Stimulated activated CD8-positive, alpha-beta memory T cell treated with anti-CD3 and anti-CD28 coated beads, Interleukin-4, amount 100 ng/mL, for 4 hours (primary cell): ENCODE measurements at places on chromosomes 2 and 18.

DNA sequence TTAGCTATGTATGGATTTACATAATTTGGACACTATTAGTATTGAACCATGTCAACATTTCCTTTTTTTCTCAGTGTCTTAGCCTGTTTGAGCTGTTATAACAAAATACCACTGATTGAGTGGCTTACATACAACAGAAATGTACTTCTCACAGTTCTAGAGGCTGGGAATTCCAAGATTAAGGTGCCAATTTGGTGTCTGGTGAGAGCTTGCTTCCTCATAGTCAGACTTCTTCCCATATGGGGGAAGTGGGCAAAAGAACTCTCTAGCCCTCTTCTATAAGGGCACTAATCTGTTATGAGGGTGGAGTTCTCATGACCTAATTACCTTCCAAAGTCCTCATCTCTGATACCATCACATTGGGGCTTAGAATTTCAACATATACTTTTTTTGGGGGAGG lies 12.6 kb downstream of the ZNF804A start:
- no peak for DNase-seq

GRCh38 chr2:164785457-164785856 lies 56.2 kb downstream of the COBLL1 start:
- no peak for DNase-seq

GRCh38 chr2:150182566-150183235 lies 304.8 kb downstream of the RND3 start:
- no peak for DNase-seq

DNA sequence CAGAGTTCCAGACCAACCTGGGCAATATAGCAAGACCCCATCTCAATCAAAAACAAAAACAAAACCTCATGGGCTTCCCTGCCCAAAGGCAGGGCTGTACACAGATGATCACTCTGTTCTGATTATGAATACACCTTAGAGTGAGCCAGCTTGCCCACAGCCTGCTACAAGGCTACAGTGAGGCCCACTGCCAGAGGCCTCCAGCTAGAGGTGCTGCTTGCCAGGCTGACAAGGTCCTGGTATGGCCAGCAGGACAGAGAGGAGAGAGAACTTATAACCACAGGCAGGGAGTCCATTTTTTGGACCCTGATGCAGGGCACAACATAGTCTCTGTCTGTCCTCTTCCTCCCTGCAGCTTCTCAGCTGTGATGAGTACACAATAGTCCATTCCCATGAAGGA lies 41.5 kb downstream of the KANSL3 start:
- no peak for DNase-seq

DNA sequence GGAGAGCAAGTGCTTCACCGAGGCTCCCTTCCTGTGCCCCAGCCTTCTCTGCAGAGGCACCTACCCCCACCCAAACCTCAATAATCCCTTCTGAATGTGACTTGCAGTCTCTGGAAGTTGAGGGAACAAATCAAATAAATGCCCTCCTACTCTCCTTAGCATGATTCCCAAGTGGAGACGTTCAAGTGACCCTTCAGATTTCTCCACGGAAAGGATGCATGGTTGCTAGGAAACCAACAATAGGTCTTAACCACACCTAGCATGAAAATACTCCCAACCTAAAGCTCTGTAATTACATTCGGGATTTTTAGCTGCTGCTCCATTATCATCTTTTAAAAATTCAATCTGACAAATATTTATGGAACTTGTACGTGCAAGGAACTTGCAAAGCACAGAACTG lies 50.2 kb upstream of the CABLES1 start:
- DNase-seq: no peak

DNA sequence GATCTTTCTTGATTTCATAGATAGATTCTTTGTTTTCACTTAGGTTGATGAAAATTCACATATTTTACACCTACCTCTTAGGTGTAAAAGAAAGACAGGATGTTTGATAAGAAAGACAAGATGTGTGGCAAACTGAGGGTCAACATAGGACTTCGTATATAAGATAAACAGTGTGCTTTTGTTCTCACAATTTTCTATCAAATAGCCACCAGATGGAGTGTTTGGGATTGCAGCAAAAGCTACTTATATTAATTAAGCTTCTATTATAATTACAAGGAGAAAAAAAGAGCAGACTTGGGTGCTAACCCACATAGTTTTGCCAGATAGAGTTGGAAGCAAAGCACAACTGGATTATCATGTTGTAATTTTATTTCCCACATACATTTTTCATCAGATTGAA lies 232.9 kb downstream of the CDH7 start:
- DNase-seq: no peak

DNA sequence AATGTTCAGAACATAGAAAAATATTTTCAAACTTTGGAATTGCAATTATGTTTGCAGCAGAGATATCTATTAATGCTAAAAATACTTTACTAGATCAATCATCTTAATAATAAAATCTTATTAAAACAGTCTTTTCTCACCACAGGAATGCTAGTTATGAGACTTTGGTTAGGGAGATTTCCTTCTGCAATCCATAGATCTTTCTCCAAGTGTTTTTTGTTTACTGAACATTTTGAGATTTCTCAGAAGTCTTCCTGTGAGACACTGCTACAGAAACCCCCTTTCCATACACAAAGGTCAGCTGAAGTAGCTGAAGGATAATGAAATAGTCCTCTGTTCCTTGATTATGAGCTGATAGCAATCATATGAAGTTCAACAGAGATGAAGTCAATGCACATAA lies 59.4 kb upstream of the RAPH1 start:
- DNase-seq: no peak

DNA sequence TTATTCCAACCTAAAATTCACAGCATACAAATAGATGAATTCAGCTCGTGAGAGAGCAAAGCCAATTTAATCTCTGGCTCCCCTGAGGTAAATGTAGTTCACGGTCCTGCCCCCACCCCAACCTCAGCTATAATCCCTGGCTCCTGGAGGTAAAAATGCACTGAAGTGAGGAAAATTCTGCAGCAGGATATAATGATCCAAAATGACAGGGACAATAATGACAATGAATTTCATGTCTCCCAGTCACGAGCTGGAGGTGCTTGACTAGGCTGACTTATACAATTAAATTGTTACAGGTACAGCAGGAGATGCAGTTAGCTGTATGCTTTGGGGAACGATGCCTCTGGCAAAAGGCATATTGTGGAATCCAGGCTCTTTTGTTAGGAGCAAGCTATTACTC lies 82.0 kb downstream of the GPD2 start:
- no peak for DNase-seq

DNA sequence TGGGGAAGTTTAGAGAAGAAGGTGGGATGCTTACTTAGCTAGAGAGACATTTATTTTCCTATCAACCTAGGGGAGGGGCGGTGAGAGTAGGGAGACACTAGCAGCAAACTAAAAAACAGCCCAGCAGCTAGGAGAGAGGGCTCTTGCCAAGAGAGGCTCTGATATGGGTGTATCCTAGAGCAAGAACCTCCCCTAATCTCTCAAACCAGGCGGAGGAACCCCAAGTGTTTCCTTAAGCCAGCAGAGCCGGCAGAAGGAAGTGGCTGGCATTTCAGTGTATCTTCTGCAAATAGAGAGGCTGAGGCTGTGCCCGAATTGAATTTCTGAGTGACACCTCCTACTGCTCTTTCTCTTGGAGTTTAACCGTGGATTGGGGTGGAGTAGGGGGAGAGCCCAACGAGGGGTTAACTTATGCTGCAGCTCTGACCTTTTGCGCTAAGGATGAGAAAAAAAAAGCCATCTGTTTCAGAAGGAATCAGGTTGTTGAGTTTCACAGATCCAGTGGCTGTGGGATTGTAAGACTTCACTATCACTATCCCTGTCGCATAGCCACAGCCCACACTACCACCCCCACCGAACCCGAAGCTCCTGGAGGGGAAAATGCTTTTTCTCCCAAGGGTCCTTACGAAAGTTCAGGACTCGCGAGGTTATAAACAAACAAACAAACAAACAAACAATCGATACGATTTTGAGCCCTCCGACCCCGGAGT lies 1.4 kb downstream of the ST8SIA5 start:
- no peak for DNase-seq

DNA sequence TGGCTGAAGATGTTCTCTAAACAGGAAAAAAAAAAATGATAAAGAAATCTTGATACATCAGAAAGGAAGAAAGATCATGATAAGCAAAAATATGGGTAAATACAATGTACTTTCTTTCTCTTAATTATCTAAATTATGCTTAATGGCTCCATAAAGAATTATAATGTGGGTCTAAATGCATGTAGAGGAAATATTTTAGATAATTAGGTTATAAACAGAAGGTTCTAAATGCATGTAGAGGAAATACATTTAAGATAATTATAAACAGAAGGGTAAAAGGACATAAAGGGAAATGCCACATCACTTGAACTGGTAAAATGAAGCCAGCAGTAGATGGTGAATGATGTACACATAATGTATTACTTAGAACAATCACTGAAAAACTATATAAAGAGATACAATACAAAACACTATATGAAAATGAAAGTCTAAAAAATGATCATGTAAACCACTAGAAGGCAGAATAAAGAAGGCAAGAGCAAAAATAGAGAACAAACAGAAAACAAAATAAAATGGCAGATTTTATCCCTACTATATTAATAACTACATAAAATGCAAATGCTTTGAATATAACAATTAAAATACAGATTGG lies 308.4 kb upstream of the CDH2 start:
- no peak for DNase-seq

GRCh38 chr2:47818777-47819176 lies 35.8 kb downstream of the MSH6 start:
- DNase-seq: no peak

- no peak for DNase-seq
These were observed 464.6 kb downstream of the CNTNAP5 start for GRCh38 chr2:124489686-124490085.

DNA sequence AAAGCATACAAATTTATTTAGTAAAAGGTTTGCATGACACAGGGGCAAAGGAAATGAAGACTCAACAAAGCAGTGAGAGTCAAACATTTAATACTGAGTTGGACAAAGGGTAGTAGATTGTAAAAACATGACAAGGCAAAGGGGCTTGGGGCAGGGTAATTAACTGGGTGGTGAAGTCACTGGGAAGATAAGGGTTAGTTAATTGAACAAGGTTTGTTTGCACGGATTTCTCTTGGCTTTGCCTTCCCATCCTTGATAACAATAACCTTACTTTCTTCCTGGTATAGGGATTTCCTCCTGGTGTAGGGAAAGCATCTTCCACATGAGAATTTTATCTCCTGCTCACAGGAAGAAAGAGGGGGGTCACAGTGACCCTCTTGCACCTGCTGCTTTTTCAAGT lies 26.8 kb upstream of the RTTN start:
- DNase-seq: no peak

DNA sequence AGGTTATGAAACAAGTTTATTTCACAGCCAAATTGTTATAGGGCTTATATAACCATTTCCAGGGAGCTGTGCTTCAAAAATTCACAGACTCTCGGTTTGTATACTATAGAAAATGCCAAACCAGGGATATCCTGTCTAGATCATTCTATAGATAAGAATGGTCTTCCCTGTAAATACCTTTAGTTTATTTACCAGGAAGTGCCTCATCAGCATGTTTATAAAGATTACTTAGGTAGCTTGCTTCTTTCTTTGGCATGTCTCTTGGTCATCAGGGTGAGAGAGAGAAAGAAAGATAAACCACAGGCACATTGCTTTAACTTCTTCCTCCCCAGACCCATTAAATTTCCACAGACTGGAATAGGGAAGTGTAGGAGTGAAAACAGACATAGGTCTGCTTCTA lies 439.4 kb downstream of the SPAG16 start:
- no peak for DNase-seq

- DNase-seq: no peak
These were observed 19.5 kb upstream of the MYO1B start for GRCh38 chr2:191225690-191226089.
